Activated T-cell treated with anti-CD3 and anti-CD28 coated beads for 48 hours (primary cell): ENCODE measurements at places on chromosomes 16 and 17.

DNA sequence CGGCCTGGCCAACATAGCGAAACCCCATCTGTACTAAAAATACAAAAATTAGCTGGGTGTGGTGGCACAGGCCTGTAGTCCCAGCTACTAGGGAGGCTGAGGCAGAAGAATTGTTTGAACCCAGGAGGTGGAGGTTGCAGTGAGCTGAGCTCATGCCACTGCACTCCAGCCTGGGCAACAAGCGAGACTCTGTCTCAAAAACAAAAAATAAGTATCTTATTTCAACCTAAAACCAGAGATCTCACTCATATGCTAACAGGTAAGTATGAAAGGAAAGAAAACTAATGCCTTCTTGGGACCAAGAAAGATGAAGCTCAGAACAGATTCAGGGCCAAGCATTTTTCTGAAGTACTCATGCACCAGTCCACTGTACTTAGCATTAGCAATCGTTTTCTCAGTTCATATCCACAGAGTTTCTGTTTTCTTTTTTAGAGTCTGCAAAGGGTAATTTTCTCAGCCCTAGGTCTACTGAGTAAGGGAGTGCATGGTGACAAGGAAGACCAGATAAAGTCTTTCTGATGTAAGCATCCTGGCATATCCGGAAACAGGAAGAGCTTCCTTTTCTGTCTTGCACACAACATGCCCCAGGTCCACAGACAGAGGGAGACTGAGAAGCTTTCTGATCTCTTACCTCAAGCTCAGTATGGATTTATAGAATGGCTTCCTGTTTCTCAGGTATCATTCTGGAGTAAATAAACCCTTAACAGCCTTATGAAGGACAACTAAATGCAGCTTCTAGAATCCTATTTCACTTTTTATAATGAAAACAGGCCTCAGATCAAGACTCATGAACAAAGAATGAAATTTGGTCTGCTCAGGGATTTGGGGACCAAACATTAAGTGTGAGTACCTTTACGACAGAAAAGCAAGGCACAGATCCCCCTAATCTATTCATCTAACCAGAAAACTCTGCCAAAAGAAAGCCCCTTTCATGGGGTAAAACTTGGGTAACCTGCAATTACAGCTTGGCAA lies 38.7 kb upstream of the FOXJ1 start:
- no peak for DNase-seq

DNA sequence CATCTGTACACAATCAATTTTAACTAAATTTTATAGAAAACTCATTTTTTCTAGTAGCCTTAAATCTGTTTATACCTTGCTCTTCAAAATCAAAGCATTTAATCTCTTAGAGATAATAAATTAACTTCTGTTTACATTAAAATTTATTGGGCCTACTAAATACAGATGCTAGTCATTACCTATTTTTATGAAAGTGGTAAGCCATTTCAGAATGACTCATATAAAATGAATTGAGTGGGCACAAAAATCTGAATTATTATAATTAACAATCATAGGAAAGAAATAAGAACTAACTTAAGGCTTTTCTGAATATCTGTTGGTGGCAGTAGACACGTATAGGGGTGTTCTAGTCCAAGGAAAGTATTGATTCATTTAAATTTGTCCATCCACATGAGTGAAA lies 157.9 kb downstream of the KCNJ2 start:
- no peak for DNase-seq

- no peak for DNase-seq
Observed at GRCh38 chr17:73189417-73190099, 3.3 kb upstream of the COG1 start.

DNA sequence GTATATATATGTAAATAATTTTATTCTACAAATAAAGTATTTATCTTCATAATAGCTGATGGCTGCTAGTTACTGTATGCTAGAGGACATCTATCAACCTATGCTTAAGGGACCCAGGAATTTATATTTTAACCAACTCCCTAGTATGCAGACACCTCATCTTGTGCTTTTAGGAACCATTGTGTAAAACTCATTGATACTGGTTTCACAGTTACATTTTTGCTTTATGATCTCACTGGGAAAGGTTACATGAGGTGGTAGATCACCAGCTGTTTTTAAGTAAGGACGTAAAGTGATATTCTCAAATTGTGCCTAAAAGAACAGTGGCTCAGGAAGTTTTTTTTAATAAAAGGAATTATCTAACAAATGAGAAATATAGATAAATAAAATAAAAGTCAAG lies 56.4 kb downstream of the VMP1 start:
- no peak for DNase-seq

GRCh38 chr16:12837291-12837690 lies 33.6 kb upstream of the CPPED1 start:
- DNase-seq, result no peak

DNA sequence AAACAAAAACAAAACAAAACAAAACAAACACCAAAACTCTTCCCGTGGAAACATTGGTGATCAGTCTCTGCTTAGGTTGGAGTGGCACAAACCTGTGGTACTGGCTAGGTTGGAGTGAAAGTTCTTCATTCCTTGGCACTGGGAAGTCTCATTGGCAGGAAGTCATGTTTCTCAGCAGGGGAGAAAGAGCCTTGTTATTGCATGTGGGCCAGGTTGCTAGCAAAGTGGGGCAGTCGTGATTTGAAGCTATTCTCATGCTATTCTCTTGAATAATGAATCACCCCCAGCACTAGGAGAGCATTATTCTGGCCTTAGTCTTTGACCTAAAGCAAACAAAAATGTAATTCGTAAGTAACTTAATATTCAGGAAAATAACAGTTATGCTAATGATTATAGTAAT lies 24.3 kb upstream of the B4GALNT2 start:
- no peak for DNase-seq

GRCh38 chr16:3640632-3641501 lies 13.6 kb upstream of the DNASE1 start:
- no peak for DNase-seq

DNA sequence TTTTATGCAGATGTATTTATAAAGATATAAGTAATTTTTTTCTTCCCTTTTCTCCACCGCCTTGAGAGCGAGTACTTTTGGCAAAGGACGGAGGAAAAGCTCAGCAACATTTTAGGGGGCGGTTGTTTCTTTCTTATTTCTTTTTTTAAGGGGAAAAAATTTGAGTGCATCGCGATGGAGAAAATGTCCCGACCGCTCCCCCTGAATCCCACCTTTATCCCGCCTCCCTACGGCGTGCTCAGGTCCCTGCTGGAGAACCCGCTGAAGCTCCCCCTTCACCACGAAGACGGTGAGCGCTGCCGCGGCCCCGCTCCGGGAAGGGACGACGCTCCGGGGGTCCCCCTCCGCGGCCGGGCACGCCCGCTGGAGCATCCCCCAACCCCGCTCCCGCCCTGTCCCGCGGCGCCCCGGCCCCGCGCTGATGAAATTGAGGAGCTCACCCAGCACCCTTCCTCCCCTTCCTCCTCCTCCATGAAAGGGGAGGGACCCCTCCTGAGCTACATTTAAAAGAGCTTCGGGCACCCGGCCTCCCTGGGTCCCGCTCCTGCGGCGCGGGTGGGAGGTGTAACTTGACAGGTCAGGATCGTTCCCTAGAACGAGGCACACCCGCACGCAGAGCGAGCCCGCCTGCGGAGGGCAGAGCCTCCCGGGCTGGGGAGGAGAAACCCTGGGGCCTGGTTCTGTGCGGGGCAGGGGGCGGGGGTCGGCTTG lies 706 bp downstream of the HLF start:
- no peak for DNase-seq

GRCh38 chr16:78443542-78444364 lies 344.3 kb downstream of the WWOX start:
- no peak for DNase-seq

DNA sequence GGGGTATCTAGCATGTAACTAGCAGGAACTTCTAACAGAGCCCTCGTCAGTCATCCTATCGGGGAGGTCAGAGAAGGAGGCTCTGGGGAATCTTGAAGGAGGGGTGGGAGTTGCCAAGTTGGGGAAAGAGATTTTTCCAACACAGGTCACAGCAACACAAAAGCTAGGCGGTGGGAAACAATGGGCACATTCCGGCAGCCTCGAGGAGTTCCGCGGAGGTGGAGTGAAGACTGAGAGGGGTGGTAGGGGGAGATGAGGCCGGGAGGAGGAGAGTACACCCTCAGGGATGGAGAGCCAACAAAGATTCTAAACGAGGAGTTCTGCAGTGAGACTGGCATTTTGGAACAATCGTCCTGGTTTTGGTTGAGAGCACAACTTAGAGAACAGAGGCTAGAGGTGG lies 13.5 kb upstream of the CALB2 start:
- DNase-seq, result no peak

DNA sequence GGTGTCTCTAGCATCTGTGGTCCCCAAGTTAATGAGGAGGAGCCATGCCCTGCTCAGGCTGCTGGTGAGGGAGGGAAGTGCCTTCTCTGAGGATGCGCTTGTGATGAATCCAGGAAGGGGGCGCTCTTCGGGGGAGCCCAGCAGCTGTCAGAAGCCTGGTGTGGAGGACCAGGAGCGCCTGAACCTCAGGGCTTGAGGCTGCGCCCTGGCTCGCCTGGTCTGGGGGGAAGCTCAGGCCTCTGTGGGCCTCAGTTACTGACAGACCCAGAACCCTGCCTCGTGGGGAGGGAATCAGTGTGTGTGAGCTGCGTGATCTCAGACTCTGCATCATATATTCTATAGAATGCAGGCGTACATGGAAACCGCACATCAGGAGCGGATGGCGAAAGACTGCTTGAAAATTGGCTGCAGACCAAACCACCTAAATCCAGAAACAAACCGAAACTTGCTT lies 126.1 kb downstream of the SEC14L1 start:
- no peak for DNase-seq

GRCh38 chr17:34892461-34893249 lies 68.6 kb downstream of the CCT6B start:
- peak; percentile 24 for DNase-seq

DNA sequence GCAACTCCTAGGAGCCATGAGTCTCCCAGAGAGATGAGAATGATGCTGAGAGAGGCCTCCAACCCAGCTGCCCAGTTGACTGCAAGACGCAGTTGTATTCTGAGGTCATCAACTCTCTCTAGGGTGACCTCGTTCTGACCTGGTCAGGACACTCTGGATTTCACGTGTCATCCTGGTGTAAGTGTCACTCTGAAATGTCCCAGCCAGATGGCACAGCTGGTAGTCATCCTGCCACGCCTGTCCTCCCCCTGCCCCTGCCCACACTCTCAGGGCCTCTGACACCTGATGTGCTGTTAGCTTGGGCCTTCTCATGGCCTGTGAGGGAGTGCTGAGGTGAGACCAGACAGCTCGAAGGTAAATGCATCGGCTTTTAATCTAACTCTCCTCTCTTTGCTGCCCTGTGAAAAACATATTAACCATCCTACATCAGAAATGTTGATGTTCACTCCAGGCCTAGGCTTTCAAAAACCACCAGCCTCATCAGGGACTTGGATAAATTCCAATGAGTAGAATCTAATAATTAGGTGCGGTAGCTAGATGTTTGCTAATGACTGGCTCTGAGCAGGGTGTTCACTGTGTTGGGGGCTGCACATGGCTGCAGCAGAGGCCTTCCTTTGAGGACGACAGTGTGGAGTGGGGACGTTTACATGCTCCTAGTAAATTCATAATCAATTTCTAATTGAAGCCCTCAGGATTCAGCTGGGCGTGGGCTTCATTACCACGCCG lies 13.8 kb downstream of the MLYCD start:
- no peak for DNase-seq

- DNase-seq, result no peak
Observed at GRCh38 chr17:65751263-65751662, 189.8 kb upstream of the AXIN2 start.

DNA sequence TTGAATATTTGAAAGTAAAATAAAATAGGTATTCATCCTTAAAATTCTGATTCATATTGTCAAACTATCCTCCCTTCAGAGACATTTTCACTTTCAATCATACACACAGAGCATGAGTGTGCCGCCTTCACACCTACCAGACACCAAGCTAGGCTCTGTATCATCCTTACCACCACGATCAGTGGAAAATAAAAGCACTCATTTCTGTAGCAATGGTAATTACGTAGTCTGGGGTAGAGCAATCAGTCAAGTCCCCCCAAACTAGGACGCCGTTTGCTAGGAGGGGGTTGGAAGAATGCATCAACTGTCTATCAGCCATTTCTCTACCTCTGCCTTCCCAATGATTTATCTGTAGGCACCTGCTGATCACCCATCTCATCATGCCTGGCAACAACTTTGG lies 84.6 kb upstream of the GRIN2A start:
- DNase-seq, result peak; percentile 29

DNA sequence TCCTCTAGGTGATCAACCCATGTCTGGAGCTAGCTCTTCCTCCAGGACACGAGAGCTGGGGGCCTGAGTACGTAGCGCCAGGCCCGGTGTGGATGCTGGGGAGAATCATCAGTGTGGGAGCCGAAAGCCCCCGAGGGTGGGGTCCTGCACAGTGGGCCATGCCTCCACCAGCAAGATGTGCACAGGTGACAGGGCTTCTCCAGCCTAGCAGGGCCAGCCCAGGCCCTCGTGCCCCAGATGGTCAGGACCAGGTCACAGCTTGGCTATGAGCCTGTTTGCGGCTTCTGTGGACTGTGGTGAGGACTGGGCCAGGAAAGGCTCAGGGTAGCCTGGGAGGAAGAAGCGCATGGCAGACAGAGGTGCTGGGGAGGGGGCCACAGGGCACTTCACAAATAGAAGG lies 7.8 kb downstream of the MPG start:
- no peak for DNase-seq

- DNase-seq, result no peak
Observed at GRCh38 chr17:2390199-2390836, 10.5 kb downstream of the MNT start.

GRCh38 chr16:69717066-69717465 lies 9.3 kb downstream of the NQO1 start:
- no peak for DNase-seq
